ENCODE measurements at places on chromosomes 2 and 18. TPM values are rescaled to one million over a fixed set of nuclear protein-coding genes. Genes with fewer than 3 reads are reported as not detected.

The ARL4C gene
- polyA plus RNA-seq: 27.7 TPM

The C2orf69 gene
- 3.7 TPM for polyA plus RNA-seq

- no peak overlapping the region for H3K27ac ChIP-seq
- no peaks in the 10 kb centered on the region for H3K27me3 ChIP-seq
- no peak overlapping the region for H3K4me3 ChIP-seq
- H3K36me3 ChIP-seq: no peaks in the 10 kb centered on the region
- no peak for DNase-seq
These were observed 18.9 kb downstream of the SALL3 start for GRCh38 chr18:78998371-78999071.

The EMILIN1 gene
- polyA plus RNA-seq: 0.27 TPM

DNA sequence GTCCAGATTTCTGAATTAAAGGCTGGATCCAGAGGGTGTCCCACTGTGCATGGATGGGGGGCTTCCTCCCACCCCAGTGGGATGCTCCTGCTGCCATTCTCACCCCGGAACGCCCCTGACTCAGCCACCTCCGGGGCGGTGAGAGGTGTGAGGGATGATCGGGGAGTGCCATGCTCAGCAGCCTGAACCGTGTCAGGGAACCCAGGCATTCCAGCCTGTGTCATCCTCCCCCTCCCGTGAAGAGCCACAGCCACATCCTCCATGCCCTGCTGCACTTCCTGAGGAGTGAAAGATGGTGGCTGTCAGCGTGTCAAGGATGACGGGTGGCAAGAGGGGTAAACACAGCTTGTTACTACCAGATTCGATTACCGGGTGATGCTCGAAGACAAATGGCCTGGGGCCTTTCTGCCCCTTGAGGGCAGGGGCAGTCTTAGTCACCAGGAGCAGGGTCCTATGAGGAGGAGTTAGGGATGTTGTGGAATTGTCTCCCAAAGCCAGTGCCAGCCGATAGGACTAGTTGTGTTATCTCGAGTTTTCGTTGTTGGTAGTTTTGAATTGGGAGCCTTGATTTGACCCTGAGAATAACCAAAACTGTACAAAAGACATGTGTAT lies 80.8 kb downstream of the TCF7L1 start:
- no peaks in the 10 kb centered on the region for H3K27me3 ChIP-seq
- no peak for DNase-seq
- H3K4me1 ChIP-seq: no peaks in the 10 kb centered on the region

DNA sequence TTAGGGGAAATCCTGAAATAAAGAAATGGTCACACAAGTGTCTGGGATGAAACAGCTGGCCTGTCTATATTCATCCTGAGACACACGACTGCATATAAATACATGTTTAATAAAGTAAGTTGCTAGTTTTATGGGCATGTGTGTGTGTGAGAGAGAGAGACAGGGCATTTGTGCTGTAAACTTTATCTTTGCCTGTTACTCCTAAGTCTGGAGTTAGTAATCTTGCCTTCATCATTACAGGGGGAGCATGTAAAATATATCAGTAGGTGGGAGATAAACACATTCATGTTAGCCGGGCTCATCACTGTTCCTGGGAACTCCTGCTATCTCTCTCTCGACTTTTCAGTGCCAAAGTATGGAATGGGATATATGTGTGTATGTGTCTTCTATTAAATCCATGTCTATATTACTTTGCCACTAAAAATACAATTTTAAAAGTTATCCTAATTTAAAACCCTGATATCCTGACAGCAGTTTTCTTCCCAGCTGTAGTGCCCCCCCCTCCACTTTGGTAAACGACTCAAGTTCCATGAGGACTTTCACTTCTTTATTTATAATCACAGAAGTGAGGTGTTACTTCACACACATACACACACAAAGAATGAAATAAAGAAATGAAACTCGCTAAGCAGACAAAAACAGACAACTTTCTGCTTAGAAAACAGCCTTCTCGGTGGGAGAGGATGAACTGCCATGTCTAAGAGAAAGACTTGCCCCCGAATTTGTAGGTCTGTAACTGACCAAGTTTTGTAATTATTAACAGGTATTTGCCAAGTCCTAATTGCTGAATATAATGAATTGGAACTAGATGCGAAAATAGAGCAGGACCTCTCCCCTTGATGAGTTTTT lies 947 bp downstream of the ZEB2 start:
- DNase-seq: peak; percentile 83
- H3K27me3 ChIP-seq: no peaks in the 10 kb centered on the region
- peak overlapping the region; percentile 75 for H3K27ac ChIP-seq
- peaks cover 30% of the 10 kb centered on the region for H3K4me1 ChIP-seq
- peaks cover 10% of the 10 kb centered on the region for H3K36me3 ChIP-seq

- H3K36me3 ChIP-seq: no peaks in the 10 kb centered on the region
- H3K4me1 ChIP-seq: no peaks in the 10 kb centered on the region
- H3K27me3 ChIP-seq: peaks cover 6% of the 10 kb centered on the region
- H3K27ac ChIP-seq: no peak overlapping the region
- no peak for DNase-seq
These were observed 86.6 kb downstream of the EVA1A start for GRCh38 chr2:75474115-75474514.

The ASAP2 gene
- polyA plus RNA-seq: 0.04 TPM

The UGT1A10 gene
- not detected for polyA plus RNA-seq

DNA sequence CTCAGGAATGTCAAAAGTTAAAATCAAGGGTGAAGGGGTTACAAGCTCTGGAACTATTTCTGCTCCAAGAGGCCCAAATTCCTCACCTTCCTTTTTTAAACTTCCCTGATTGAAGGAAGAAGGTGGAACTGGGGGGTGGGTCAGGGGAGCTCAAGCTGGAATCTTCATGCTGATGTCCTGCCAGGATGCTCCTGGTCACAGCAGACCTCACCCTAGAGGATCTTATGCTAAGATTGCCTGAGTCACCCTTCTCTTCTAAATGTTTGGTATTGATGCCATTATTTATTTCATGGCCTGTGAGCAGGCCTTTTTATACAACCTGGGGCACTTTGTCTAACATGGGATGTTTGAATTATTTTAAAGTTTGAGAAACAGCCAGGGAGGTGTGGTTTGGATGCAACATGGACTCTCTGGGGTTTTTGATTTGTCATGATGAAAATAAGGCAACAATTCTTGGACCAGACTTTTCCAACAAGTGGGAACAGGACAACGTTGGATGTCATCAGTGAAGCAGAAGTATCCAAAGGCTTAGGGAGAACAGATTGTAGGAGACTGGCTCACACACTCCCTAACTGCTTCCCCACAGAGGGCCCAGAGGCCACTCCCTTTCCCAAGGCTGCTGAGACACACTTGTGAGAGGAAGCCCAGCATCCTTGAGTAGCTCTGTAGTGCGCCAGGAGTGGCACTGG lies 420.2 kb upstream of the MEX3C start:
- H3K27ac ChIP-seq: no peak overlapping the region
- no peak for DNase-seq
- H3K4me3 ChIP-seq: no peak overlapping the region
- peaks cover 4% of the 10 kb centered on the region for H3K27me3 ChIP-seq
- H3K36me3 ChIP-seq: no peaks in the 10 kb centered on the region

GRCh38 chr2:172513524-172513900 lies 42.4 kb upstream of the PDK1 start:
- no peaks in the 10 kb centered on the region for H3K36me3 ChIP-seq
- peak overlapping the region; percentile 62 for H3K27ac ChIP-seq
- peaks cover 63% of the 10 kb centered on the region for H3K4me1 ChIP-seq
- no peak overlapping the region for H3K4me3 ChIP-seq
- H3K27me3 ChIP-seq: no peaks in the 10 kb centered on the region
- DNase-seq: no peak

DNA sequence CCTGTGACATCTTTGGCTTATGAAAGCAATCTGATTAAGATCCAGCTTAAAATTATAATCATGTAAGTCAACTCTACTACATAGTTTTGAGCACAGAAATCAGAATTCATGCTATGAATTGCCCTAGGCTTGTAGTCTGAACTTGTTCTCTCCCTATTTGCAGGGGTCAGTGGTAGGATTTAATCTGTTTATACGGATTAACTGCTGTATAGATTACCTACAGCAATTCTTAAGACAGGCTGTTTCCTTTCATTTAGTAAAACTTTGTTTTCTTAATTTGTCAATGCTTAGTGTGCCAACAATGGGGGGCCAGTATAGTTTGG lies 287.9 kb downstream of the PDE11A start:
- H3K4me3 ChIP-seq: no peak overlapping the region
- DNase-seq: no peak
- H3K4me1 ChIP-seq: no peaks in the 10 kb centered on the region
- no peaks in the 10 kb centered on the region for H3K36me3 ChIP-seq
- H3K27ac ChIP-seq: no peak overlapping the region
- no peaks in the 10 kb centered on the region for H3K27me3 ChIP-seq

The ALPI gene
- polyA plus RNA-seq: not detected

- DNase-seq: no peak
- H3K4me1 ChIP-seq: no peaks in the 10 kb centered on the region
These were observed 620.4 kb downstream of the XIRP2 start for GRCh38 chr2:167508709-167509108.

The ANO7 gene
- polyA plus RNA-seq: 0.04 TPM

DNA sequence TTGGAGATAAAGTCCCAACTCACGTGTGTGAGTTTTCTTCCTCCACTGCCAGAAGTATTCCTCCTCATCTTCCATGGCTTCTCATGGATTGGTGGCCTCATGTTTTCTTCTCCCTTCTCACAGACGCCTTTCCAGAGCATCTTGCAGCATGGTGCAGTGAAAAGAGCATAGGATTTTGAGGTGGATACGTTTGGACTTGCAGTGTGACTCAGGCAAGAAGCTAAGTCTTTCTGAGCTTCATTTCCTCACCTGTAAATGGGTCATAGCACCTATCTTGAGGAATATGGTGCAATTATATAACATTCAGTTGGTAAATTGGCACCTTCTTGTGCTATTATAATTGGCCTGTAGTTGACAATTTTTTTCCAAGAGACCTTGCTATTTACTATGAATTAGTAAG lies 247.6 kb downstream of the RDH14 start:
- H3K27ac ChIP-seq: no peak overlapping the region
- H3K4me1 ChIP-seq: no peaks in the 10 kb centered on the region
- no peaks in the 10 kb centered on the region for H3K27me3 ChIP-seq

The AKAIN1 gene
- polyA plus RNA-seq: not detected

- no peak for DNase-seq
- no peaks in the 10 kb centered on the region for H3K4me1 ChIP-seq
- no peaks in the 10 kb centered on the region for H3K36me3 ChIP-seq
- H3K4me3 ChIP-seq: no peak overlapping the region
These were observed 32.2 kb upstream of the PIK3C3 start for GRCh38 chr18:41922841-41923240.

The KRCC1 gene
- 11.9 TPM for polyA plus RNA-seq

DNA sequence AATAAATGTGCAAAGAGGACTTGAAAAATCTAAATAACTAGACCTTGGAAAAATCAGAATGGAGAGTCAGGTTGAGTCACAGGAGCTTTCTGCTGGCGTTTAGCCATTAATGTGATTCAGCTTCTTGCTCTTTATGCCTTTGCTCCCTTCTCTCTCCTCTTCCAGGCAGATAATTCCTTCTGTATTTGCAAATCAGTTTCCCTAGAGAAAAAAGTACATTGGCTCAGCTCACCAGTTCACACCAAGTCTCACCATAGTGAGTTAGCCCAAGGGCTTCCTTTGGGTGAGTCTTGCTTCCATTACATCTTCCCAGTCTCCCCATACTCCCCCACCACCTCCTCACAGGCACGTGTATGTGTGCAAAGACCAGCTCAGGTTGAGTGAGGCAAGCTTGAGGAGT lies 73.6 kb downstream of the CYBRD1 start:
- peaks cover 2% of the 10 kb centered on the region for H3K27me3 ChIP-seq
- H3K4me3 ChIP-seq: no peak overlapping the region
- no peak overlapping the region for H3K27ac ChIP-seq

DNA sequence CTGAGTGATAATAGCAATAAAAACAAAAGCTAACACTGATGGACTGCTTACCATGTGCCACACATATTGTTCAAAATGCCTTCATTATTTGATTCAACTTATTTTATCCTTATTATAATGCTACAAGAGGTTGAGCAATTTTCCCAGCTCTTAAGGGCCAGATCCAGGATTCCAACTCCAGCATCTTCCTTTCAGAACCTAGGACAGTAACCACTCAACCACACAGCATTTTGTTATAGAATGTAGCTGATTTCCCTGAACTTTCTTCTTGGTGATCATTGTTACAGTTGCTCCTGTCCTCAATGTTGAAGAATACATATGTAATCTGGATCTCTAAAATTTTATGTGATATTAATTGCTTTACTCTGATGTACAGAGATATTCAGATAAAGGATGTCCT lies 341.7 kb downstream of the PIK3C3 start:
- H3K27me3 ChIP-seq: no peaks in the 10 kb centered on the region
- H3K27ac ChIP-seq: no peak overlapping the region
- no peaks in the 10 kb centered on the region for H3K4me1 ChIP-seq
- no peaks in the 10 kb centered on the region for H3K36me3 ChIP-seq
